ENCODE measurements at places on chromosomes 6 and 20.

GRCh38 chr6:79170431-79170830 is 64.1 kb downstream of the HMGN3 start:
- DNase-seq = no peak

DNA sequence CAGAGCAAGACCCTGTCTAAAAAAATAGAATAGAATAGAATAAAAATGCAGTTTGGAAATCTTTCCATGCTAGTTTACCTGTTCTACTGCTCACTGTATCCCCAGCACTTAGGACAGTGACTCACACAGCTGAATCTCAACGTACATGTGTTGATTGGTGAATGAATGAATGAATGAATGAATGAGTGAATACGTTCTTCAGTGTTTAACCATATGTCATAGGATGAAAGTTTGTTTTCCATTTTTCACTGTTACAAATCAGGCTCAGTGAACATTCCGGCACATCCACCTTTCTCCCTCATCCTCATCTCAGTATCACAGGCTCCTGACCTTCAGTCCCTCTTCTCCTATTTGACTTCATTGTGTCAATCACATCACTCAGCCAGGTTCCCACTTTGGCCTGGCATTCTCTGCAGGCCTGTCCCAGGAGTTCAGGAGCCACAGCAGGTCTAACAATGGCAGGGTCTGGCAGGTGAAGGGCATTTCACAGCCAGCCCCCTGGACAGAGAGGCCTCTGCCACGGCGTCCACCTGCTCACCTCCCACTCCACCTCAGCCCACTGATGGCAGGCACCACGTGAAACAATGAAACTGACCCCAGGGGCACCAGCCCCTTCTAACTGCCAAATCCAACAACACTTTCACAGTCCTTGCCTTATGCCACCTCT is 7.9 kb downstream of the ZC3H12D start:
- DNase-seq = no peak

GRCh38 chr6:160355001-160355400 is 6.8 kb downstream of the SLC22A3 start:
- DNase-seq = no peak

DNA sequence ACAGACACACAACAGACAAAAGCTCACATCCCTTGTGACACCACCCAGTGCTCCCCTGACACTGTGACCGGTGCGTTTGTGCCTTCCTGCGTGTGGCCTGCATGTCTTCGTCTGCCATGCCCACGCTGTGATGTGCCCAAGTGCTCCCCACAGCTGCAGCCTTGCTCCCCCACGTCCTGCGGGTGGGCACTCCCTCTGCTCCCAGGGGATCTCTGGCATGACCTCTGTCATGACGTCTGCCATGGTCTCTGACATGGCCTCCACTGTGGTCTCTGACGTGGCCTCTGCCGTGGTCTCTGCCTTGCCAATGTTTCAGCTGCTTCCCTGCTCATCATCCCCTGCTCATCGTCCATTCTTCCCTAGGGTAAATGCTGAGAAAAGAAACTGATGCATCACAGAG is 200.9 kb downstream of the DLL1 start:
- DNase-seq = no peak

GRCh38 chr6:11143394-11144371 is 32.2 kb upstream of the ERVFRD-1 start:
- no peak for DNase-seq

GRCh38 chr20:43789593-43789992 is 62.8 kb upstream of the GTSF1L start:
- no peak for DNase-seq

GRCh38 chr6:130677312-130677711 is 149.9 kb upstream of the SMLR1 start:
- DNase-seq = no peak

DNA sequence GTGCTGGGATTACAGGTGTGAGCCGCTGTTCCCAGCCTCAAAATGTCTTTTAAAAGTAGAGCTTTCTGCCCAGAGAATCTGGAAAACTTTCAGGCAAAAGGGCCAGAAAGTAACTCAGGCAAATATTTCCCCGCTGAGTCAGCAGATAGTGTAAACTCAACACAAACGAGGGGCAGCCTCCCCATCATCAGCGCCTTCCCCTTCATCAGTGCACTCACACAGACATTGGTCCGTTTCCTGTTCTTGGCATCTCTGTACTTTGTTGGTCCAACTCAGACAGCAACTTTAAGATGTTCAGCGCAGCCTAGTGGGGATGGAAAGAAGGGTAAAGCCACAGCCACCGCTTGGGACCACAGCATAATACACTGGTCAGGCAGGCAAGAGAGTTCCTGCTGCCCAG is 69.5 kb downstream of the CSE1L start:
- no peak for DNase-seq

DNA sequence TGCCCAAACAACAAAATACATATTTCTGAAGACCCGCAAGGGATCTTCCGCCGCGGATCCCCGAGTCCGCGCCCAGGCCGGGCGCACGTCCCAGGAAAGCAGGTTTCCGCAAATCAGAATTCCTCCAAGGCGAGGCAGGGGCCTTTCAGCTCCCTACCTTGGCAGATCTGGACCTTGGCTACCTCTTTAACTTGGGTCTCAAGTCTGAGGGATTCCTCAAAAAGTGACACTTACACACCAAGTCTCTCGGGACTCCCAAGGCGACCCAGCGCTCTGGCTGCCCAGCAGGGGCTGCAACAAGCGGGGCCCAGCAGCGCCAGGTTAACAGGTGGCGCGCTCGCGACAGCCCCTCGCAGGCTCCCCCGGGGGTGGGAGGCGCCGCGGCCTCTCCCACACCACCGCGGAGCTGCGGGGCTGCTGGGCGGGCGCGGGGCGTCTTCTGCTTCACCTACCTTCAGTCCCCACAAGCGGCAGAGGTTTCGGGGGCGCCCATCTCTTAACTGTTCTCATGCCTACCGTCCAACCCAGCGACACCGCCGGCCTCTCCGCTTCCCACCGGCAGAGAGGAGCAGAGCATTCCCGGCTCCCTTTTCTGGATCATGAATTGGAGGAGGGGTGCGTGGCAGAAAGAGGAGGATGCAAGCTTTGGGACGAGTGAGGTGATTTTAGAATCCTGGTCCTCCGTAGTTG is 414 bp downstream of the SIM1 start:
- no peak for DNase-seq

DNA sequence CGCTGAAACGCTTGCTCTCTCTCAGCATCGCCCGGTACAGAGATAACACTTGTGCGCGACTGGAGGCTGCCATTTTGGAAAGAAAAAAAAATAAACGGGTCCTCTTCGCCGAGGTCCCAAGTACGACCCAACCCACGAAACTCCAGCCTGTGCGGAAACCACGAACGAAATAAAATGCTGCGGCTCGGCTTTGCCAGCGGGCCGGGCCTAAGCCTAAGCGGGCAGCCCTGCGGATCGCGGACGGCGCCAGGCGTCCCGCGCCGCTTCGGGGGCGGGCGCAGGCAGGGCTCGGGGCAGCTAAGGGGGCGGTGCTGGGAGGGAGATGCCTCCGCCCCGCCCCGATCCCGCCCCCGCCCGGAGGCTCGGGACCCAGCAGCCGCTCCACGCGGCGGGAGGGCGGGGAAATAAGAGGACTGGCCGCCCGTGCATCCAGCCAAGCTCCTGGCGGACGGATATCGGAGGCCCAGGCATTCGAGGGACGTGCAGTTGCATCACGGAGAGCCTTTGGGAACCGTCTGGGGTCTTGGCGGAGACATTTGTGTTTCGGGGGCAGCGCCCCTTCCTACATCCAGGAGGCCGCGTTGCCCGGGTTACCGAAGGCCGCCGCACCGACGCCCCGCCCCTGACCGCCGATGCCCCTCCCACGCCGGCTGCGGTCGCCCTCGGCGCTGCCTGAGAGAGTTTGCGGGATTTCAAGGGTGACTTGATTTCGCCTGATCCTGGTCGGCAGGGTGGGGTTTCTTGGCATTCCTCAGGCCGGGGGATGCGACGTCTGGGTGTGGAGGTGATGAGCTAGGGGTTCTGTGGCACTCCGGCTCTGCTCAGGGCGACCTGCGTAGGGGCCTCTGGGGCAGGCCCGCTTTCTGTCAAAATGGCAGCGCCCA is at the start of the genes FARS2 and LYRM4:
TSS of gene FARS2 (plus strand) at position 853 of the 884 bp plus-strand sequence.
TSS of gene LYRM4 (minus strand) at position 290 of the 884 bp plus-strand sequence. CDS start at position 73, 217 bp downstream.
- DNase-seq = peak; percentile 45

GRCh38 chr6:122749451-122750050 is 30.0 kb upstream of the FABP7 start:
- DNase-seq = no peak

All from NCI-H1436 treated with DMSO at 0.1 percent for 48 hours (cell line).